Common myeloid progenitor, CD34-positive (primary cell): ENCODE measurements at places on chromosomes 4 and X.

GRCh38 chr4:23903859-23904438 is 14.1 kb upstream of the PPARGC1A start:
- H3K4me1 ChIP-seq = no peaks in the 10 kb centered on the region
- no peak overlapping the region for H3K4me3 ChIP-seq

- H3K4me3 ChIP-seq = no peak overlapping the region
- DNase-seq = no peak
- H3K36me3 ChIP-seq = no peaks in the 10 kb centered on the region
- no peak overlapping the region for H3K27ac ChIP-seq
Measured at GRCh38 chrX:18828832-18829404, 121.5 kb downstream of the PPEF1 start.

DNA sequence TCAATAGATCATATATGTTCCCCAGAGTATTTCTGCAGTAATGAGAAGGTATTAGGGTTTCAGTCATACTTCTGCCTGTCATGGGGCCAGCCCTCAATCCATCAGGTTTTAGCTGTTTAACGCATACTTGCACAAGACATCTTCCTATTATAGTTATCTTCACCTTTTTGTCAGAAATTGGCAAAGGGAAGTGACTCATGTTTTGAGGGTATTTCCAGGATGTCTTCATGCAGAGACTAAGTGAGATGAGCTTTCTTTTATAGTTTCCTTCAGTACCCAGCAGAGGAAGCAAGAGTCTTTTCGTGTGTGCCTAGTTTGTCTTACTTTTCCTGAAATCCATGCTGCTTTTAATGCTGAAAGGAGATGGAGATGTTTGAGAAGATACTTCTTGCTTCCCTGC is 9.5 kb downstream of the CSTF2 start:
- H3K4me3 ChIP-seq = no peak overlapping the region
- peaks cover 8% of the 10 kb centered on the region for H3K36me3 ChIP-seq
- H3K27ac ChIP-seq = no peak overlapping the region
- DNase-seq = no peak

- H3K27me3 ChIP-seq = no peaks in the 10 kb centered on the region
- H3K36me3 ChIP-seq = no peaks in the 10 kb centered on the region
- no peak for DNase-seq
- H3K4me1 ChIP-seq = no peaks in the 10 kb centered on the region
- no peak overlapping the region for H3K27ac ChIP-seq
- H3K4me3 ChIP-seq = no peak overlapping the region
Measured at GRCh38 chrX:135307171-135307570, 2.1 kb upstream of the ETDC start.

GRCh38 chr4:122633211-122633610 is 12.3 kb upstream of the IL21 start:
- H3K36me3 ChIP-seq = no peaks in the 10 kb centered on the region
- peaks cover 1% of the 10 kb centered on the region for H3K27me3 ChIP-seq

- H3K27me3 ChIP-seq = no peaks in the 10 kb centered on the region
- no peak overlapping the region for H3K27ac ChIP-seq
- H3K36me3 ChIP-seq = no peaks in the 10 kb centered on the region
- H3K4me1 ChIP-seq = peaks cover 8% of the 10 kb centered on the region
- no peak for DNase-seq
- H3K4me3 ChIP-seq = no peak overlapping the region
Measured at GRCh38 chr4:142365391-142365790, 480.7 kb downstream of the INPP4B start.

- peak; percentile 58 for DNase-seq
- no peaks in the 10 kb centered on the region for H3K36me3 ChIP-seq
- peaks cover 2% of the 10 kb centered on the region for H3K4me1 ChIP-seq
- H3K27ac ChIP-seq = no peak overlapping the region
Measured at GRCh38 chr4:77697860-77698590, 92.4 kb downstream of the CXCL13 start.

GRCh38 chr4:10184041-10184440 is 67.4 kb upstream of the WDR1 start:
- no peak overlapping the region for H3K4me3 ChIP-seq
- DNase-seq = peak; percentile 40
- peak overlapping the region; percentile 80 for H3K27ac ChIP-seq

DNA sequence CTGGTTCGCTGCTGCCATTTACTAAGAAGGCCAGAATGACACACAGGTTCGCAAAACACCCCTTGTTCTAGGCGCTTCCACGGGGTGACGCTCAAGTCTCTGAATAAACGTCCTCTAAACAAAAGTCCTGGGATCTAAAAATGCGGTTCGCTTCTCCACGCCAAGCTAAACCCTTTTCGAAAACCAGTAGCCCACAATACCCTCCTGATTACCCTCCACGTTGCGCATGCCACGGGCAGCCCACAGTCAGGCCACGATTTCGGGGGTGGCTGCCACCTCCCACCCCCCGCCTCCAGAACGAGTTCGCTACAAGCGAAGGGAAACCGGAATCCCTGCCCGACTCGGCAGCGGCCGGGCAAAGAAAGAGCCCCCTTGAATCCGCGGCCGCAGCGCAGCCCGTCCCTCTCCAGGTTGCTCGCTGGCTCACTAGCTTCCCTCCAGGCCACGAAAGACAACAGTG is 423 bp downstream of the RPL39 start:
- peaks cover 2% of the 10 kb centered on the region for H3K27me3 ChIP-seq
- peak; percentile 66 for DNase-seq
- peaks cover 34% of the 10 kb centered on the region for H3K4me1 ChIP-seq
- H3K36me3 ChIP-seq = peaks cover 5% of the 10 kb centered on the region
- peak overlapping the region; percentile 88 for H3K27ac ChIP-seq
- peak overlapping the region; percentile 80 for H3K4me3 ChIP-seq

DNA sequence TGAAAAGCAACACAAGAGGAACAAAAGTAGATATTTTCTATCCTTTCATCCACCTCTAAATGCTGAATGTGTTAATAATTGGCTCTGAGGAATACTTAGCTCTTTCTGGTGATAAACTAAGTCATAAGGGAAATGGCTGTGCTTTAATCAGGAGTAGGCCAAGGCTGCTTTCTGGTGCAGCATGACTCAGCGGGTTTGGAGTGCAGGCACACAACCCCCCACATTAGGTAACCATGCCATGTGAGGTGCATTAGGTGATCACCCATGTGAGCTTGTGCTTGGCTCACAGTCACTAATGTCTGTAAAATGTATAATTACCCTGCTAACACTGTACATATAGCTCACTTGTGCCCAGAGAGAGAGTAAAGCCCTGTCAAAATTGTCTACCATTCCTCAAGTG is 57.2 kb downstream of the USP38 start:
- no peak overlapping the region for H3K4me3 ChIP-seq
- H3K27me3 ChIP-seq = no peaks in the 10 kb centered on the region
- DNase-seq = peak; percentile 47
- H3K4me1 ChIP-seq = no peaks in the 10 kb centered on the region
- no peaks in the 10 kb centered on the region for H3K36me3 ChIP-seq
- H3K27ac ChIP-seq = no peak overlapping the region

GRCh38 chrX:39953879-39954278 is 143.9 kb downstream of the BCOR start:
- H3K27me3 ChIP-seq = no peaks in the 10 kb centered on the region
- H3K27ac ChIP-seq = no peak overlapping the region
- no peak overlapping the region for H3K4me3 ChIP-seq
- DNase-seq = no peak
- H3K36me3 ChIP-seq = no peaks in the 10 kb centered on the region
- H3K4me1 ChIP-seq = no peaks in the 10 kb centered on the region

GRCh38 chrX:112735147-112735546 is 55.4 kb upstream of the LHFPL1 start:
- no peaks in the 10 kb centered on the region for H3K27me3 ChIP-seq
- H3K4me3 ChIP-seq = no peak overlapping the region
- no peaks in the 10 kb centered on the region for H3K4me1 ChIP-seq
- DNase-seq = no peak
- H3K27ac ChIP-seq = no peak overlapping the region
- H3K36me3 ChIP-seq = no peaks in the 10 kb centered on the region

DNA sequence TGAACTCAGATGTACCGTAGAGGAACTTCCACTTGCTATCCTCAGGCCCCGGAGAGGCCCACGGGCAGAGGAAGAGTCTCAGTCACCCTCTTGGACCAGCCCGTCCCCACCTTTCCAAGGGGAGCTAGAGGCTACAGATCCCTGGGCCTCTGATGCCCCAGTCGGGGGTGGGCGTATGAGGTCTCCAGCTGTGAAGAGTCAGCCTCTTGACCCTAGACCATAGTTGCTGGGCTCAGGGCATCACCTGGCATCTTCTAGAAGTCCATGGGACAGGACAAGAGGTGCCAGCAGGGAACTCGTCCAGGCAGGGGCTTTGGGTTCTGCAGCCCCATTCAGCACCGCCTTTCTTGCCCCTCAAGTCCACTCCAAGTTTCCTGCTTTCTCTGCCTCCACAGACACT is 11.6 kb downstream of the SASH3 start:
- no peaks in the 10 kb centered on the region for H3K27me3 ChIP-seq
- DNase-seq = no peak
- H3K4me1 ChIP-seq = peaks cover 12% of the 10 kb centered on the region
- no peak overlapping the region for H3K27ac ChIP-seq

GRCh38 chr4:121674696-121675095 is 22.1 kb downstream of the ANXA5 start:
- no peak overlapping the region for H3K27ac ChIP-seq
- no peaks in the 10 kb centered on the region for H3K27me3 ChIP-seq
- peaks cover 3% of the 10 kb centered on the region for H3K36me3 ChIP-seq
- no peaks in the 10 kb centered on the region for H3K4me1 ChIP-seq

GRCh38 chr4:2186133-2186864 is 55.6 kb downstream of the HAUS3 start:
- no peak for DNase-seq
- H3K4me3 ChIP-seq = no peak overlapping the region
- no peaks in the 10 kb centered on the region for H3K4me1 ChIP-seq
- H3K27me3 ChIP-seq = no peaks in the 10 kb centered on the region
- H3K27ac ChIP-seq = no peak overlapping the region

GRCh38 chr4:2062808-2063524 is 3.8 kb downstream of the NAT8L start:
- peaks cover 2% of the 10 kb centered on the region for H3K27me3 ChIP-seq
- H3K36me3 ChIP-seq = no peaks in the 10 kb centered on the region
- DNase-seq = no peak
- H3K27ac ChIP-seq = no peak overlapping the region
- H3K4me3 ChIP-seq = no peak overlapping the region

GRCh38 chrX:65035446-65035770 is 59.2 kb upstream of the ZC4H2 start:
- H3K27me3 ChIP-seq = no peaks in the 10 kb centered on the region
- no peak for DNase-seq
- peaks cover 4% of the 10 kb centered on the region for H3K4me1 ChIP-seq
- H3K27ac ChIP-seq = peak overlapping the region; percentile 83

DNA sequence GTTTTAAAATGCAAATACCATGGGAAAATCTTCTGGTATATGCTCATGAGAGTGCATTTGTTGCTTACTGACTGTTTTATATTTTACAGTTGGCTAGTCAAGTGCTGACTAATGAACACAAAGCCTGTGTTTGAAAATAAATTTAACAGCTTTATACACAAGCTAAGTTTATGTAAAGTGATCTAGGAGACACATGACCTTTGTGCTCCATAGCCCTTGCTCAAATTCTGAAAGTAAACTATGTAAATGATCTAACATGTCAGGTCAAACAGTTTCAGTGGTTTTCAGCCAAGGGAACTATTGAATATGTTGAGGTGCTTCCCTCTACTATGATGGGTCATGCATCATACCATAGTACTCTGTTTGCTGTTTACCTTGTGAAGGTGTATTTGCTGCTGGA is 36.7 kb downstream of the DIAPH2 start:
- H3K27ac ChIP-seq = no peak overlapping the region
- H3K27me3 ChIP-seq = no peaks in the 10 kb centered on the region
- no peaks in the 10 kb centered on the region for H3K36me3 ChIP-seq
- H3K4me1 ChIP-seq = no peaks in the 10 kb centered on the region
- H3K4me3 ChIP-seq = no peak overlapping the region
- no peak for DNase-seq

- peaks cover 4% of the 10 kb centered on the region for H3K36me3 ChIP-seq
- H3K4me1 ChIP-seq = no peaks in the 10 kb centered on the region
- no peak overlapping the region for H3K4me3 ChIP-seq
- peaks cover 21% of the 10 kb centered on the region for H3K27me3 ChIP-seq
- no peak overlapping the region for H3K27ac ChIP-seq
Measured at GRCh38 chrX:16839852-16840460, 30.2 kb downstream of the RBBP7 start.

DNA sequence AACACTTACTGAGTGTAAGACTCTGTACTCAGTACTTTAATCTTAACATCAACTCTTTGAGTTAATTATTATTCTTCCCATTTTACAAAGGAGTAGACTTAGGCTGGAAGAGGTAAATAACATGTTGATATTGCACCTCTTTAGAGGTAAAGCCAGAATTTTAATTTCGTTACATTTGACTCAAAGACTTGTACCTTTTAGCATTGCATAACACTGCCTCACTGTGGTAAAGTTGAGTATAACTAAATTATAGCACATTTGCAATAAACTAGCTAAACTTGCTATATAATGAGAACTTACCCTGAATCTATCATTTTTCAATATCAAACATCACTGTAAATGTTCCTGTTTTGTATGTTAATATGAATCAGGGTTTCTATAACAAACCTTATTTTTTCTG is 218.5 kb downstream of the PRR32 start:
- H3K36me3 ChIP-seq = no peaks in the 10 kb centered on the region
- peak; percentile 8 for DNase-seq
- H3K27ac ChIP-seq = no peak overlapping the region

DNA sequence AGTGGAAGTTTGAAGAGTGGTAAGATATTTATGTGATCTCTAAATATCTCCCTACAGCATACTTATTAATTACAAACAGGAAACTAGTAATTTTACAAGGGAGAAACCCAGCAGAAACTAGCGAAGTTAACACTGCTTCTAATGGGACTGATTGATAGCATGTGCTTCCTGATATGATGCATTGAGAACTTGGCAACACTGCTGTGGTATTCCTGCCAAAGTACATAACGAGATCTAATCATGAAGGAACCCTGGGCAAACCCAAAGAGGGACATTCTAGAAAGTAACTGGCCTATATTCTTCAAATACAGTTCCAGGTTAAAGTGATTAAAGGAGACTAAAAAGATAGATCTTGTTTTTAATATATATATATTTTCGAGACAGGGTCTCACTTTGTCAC is 4.6 kb upstream of the GPR34 start:
- peaks cover 24% of the 10 kb centered on the region for H3K4me1 ChIP-seq
- H3K36me3 ChIP-seq = no peaks in the 10 kb centered on the region
- H3K27me3 ChIP-seq = no peaks in the 10 kb centered on the region
- no peak overlapping the region for H3K4me3 ChIP-seq
- no peak overlapping the region for H3K27ac ChIP-seq

- no peak overlapping the region for H3K27ac ChIP-seq
- no peaks in the 10 kb centered on the region for H3K27me3 ChIP-seq
- no peak for DNase-seq
- H3K36me3 ChIP-seq = no peaks in the 10 kb centered on the region
- no peak overlapping the region for H3K4me3 ChIP-seq
Measured at GRCh38 chr4:23320931-23321587, 568.8 kb downstream of the PPARGC1A start.

DNA sequence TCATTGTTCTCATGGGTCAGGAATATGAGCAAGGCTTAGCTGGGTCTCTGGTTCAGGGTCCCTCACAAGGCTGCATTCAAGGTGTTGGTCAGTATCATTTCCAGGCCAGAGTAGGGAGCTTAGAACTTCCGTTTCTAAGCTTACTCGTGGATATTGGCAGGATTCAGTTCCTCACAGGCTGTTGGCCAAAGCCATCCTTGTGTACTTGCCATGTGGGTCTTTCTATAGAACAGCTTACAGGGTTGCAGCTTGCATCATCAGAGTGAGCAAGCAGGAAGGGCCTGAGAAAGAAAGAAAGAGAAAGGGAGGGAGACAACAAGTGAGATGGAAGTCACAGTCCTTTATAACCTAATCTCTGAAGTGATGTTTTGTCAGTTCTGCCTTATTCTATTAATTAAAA is 5.1 kb upstream of the LIMCH1 start:
- DNase-seq = no peak
- H3K4me3 ChIP-seq = no peak overlapping the region
- no peak overlapping the region for H3K27ac ChIP-seq
- H3K36me3 ChIP-seq = no peaks in the 10 kb centered on the region
